ENCODE measurements at places on chromosomes 7 and 10.

GRCh38 chr10:114043532-114044246 lies at the start of gene ADRB1:
Gene ADRB1, plus strand, starts transcription at chr10:114043866. Its CDS starts 267 bp downstream, at chr10:114044133.
- DNase-seq, result peak; percentile 72

DNA sequence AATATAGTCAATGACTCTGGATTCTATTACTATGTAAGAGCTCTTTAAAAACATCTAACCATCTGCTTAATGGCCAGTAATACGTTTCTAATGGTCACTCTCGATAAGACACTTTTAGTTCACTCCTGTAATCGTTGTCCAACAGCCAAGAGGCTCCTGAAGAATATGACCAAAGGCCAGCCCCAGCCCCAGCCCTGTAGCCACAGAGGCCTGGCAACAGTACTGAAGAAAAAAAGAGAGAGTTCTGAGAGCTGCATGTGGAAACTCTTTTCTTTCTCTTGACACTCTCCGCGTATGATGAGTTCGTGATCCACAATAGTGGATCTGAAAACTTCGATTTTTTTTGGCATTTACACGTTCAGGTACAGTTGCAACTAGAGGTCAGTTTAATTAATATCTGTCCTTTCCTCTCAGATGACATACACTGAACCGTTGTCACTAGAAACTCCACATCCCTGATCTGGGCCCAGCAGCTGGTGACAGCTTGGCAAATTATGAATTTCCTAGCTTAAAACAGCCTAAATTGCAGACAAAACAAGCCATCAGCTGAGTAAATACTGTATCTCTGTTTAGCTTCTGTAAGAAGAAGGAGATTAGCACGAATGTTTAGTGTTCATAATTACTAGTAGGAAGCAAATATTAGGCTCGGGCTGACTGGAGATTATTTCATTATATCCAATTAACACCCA lies 456.7 kb downstream of the LRMDA start:
- DNase-seq, result no peak

DNA sequence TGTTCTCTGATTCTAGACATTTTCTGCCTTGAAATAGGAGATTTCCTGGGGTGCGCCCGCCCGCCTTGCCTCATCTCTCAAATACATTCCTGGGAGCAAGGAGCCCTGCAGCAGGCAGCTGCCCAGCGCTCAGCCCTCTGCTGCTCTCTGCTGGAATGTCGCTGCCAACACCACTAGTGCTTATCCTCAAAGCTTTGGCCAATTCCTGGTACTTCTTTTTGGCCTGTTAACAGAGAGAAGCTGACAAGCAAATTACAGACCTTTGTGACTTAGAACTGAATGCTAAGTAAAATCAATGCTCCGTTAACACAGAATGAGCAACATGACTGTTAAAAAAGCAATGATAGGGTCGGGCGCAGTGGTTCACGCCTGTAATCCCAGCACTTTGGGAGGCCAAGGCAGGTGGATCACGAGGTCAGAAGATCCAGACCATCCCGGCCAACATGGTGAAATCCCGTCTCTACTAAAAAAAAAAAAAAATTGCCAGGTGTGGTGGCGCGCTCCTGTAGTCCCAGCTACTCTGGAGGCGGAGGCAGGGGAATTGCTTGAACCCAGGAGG lies 41.9 kb upstream of the SYPL1 start:
- peak; percentile 49 for DNase-seq

GRCh38 chr10:112815269-112816032 lies 134.6 kb upstream of the TCF7L2 start:
- DNase-seq, result no peak

- DNase-seq, result no peak
Measured at GRCh38 chr10:12707461-12708185, 293.9 kb downstream of the CCDC3 start.

- no peak for DNase-seq
Measured at GRCh38 chr10:63537536-63537935, 16.3 kb downstream of the REEP3 start.

- no peak for DNase-seq
Measured at GRCh38 chr10:32373496-32373895, 26.5 kb upstream of the EPC1 start.

DNA sequence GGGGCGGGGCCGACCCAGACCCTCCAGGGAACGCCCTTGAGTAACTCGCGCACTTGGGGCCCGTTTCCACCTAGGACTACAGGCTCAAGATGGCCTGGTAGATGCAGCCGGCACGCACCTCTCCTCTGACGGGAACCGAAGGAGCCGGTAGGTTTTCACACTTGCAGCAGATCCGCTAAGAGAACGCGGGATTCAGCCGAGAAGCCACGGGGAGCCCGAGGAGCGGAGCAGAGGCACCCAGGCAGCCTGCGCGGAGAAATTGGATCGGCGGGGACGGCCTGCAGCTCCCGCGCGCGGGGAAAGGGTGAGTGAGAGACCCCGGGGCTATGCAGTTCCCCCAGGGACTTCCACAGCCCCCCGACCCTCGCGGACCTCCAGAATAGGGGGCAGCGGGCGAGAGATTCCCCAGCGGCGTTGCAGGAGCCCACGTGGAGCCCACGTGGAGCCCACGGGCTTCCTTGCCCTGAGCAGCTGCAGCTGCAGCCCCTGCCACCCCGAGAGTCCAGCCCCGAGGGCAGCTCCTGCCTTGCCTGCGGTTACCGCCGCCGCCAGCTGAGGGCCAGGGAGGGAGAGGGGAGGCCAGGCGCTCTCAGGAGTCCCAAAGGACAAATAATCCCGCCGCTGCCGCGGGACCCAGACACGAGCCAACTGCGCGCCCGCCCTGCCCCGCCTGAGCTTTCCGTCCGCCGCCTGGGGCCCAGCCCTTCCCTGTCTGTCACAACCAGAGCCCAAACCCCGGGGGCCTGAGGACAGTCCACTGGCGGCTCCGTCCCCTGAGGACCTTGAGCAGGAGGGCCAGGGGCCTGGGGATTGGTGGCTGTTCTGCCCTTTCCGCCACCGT lies 13.1 kb downstream of the IFT22 start:
- no peak for DNase-seq

DNA sequence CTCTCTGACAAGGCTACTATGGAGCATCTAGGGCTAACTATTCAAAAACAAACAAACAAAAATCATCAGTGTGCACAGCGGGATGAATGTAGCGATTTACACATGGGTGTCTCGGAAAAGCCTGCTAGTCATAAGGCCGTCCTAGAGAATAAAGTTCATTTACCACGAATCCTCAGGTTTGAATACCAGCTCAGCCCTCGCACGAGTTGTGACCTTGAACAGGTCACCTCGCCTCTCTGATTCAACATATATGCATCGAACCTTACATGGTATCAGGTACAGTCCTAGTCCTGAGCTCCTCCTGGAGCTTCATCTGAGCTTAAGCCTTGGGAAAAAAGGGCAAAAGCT lies 572 bp downstream of the ATP5MF start:
- DNase-seq, result no peak

DNA sequence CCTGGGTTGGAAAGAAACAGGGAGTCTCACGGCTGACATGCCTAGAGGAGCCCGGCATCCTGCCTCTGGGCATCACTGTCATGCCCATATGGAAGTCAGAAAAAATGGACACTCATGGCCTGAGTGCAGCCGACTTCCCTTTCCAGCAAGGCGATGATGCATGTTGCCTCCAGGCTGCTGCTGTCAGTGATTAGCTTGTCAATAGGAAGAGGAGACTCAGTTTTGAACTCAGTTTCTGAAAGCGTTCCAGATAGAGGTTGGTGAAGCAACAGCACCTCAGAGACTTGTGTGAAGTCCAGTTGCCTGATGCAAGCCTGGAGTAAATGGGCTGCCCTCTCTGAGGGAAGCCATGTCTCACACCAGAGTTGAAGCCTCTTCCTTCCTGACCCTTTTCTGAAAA lies 148.4 kb downstream of the TPST1 start:
- no peak for DNase-seq

- no peak for DNase-seq
Measured at GRCh38 chr7:124276005-124276622, 243.2 kb upstream of the TMEM229A start.

GRCh38 chr7:1314908-1315450 lies 82.3 kb downstream of the UNCX start:
- no peak for DNase-seq

DNA sequence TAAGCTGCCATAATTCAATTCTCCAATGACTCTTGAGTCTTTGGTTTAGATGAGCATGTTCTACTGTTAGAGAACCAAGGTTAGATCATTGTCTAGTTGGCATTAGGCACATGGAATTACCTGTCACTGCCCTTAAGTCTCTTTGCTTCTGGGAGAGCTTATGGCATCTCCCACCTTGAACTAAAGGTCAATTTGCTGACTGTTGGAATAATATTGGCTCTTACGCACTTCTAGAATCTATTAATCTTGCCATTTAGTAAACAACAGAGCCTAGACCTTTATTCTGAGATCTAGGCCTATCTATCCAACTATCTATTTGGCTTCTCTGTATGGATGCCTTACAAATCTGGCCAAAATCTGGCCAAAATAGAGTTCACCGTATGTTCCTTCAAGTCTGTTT lies 232.0 kb downstream of the STK31 start:
- no peak for DNase-seq

GRCh38 chr10:2475711-2476217 lies 591.6 kb upstream of the PFKP start:
- DNase-seq, result no peak

GRCh38 chr7:95843286-95843685 lies 70.9 kb downstream of the DYNC1I1 start:
- no peak for DNase-seq

DNA sequence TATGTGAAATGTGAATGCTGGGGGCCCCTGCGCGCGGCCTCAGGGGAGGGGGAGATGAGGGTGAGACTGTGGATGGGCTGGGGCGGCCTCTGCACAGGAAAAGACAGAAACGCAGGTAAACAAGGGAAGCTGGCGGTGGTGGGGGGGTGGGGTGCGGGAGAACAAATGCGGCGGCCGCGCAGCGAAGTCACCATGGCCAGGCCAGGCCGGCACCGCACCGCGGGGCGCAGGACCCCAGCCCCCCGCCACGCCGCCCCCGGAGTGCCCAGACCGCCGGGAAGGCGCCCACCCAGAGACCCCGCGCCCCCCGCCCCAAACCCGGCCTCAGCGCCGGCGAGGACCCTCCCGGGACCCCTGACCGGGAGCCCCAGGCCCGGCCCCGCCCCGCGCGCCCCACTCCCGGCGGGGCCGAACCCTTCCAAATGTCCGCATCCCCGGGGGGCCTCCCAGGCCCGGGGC lies 14.5 kb upstream of the DNAAF5 start:
- DNase-seq, result no peak

Data from GM19239 (cell line).